Endothelial cell (in vitro differentiated cells): ENCODE measurements at places on chromosomes 2 and 18.

DNA sequence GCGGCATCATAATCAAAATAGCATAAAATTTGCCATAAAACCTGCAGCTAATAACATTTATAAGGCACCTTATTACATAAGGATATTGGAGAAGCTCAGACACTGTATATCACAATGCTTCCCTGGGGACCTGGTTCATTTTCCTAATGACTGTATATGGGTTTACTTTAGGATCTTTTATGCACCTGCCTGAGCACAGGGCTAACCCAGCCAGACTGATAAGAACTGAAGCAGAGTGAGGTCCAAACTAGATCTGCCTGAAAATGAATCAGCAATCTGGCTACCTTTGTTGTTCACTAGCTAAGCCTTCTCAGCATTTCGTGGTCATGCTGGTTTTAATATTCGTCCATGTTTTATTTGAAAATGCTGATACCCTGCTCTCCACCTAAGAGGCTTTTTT lies 1922.3 kb upstream of the CELF4 start:
- DNase-seq: no peak

- DNase-seq: no peak
Observed at GRCh38 chr2:62996534-62997186, 54.0 kb upstream of the OTX1 start.

DNA sequence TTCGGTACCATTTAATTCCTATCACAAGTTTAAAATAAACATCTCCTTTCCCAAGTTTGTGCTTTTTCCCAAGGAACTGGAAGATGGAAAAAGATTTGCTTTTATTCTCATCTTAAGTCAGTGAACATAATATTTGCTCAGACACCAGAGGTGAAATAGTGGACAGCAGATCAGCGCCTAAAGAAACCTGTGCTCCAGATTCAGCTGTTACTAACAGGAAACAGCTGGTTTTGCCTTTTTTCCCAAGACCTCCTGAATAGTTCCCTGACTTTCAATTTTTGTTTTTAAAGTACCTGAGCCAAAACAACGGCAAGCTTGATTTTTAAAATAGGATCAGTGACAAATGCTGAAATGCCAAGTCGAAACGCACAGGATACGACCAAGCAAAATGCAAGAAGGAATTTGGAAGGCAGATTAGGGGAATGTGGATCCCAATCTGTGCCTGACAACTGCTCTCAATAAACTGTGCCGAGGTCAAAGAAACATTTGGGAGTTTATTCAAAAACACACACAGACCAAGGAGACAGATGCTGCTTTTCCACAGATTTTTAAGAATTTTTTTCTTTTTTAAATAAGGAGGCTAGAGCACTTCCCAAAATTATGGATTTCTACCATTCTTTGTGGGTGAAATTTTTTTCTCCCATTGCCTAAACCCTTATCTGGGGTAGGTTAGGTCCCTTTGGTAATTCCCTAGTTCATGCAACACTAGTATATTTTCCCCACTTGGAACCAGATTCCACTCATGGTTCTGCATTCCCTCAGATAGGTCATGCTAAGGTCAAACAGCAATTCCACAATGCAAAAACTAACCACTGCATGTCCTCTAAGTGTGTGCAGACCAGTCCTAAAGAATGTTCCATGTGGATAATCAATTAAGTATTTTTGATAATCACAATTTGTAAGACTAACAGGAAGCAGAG lies 121.5 kb upstream of the PDE1A start:
- DNase-seq: no peak

DNA sequence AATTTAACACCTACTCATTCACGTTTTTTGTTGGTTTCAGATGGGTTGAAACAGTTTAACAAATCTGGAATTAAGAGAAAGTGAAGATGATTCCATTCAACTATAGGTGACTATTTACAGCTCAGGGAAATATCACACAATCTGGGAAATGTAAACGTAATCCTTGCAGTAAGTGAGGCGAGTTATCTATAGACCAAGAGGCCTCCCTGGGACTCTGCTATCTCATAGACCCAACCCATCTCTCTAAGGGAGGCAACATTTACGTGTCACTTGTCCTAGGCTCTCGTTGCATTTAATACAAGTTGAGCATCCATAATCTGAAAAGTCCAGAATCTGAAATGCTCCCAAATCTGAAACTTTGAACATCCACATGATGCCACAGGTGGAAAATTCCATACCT lies 2.0 kb upstream of the MOB4 start:
- no peak for DNase-seq

GRCh38 chr18:12085136-12085535 lies 8.5 kb upstream of the ANKRD62 start:
- DNase-seq: no peak

GRCh38 chr2:145110668-145111356 lies 590.9 kb upstream of the ZEB2 start:
- no peak for DNase-seq

DNA sequence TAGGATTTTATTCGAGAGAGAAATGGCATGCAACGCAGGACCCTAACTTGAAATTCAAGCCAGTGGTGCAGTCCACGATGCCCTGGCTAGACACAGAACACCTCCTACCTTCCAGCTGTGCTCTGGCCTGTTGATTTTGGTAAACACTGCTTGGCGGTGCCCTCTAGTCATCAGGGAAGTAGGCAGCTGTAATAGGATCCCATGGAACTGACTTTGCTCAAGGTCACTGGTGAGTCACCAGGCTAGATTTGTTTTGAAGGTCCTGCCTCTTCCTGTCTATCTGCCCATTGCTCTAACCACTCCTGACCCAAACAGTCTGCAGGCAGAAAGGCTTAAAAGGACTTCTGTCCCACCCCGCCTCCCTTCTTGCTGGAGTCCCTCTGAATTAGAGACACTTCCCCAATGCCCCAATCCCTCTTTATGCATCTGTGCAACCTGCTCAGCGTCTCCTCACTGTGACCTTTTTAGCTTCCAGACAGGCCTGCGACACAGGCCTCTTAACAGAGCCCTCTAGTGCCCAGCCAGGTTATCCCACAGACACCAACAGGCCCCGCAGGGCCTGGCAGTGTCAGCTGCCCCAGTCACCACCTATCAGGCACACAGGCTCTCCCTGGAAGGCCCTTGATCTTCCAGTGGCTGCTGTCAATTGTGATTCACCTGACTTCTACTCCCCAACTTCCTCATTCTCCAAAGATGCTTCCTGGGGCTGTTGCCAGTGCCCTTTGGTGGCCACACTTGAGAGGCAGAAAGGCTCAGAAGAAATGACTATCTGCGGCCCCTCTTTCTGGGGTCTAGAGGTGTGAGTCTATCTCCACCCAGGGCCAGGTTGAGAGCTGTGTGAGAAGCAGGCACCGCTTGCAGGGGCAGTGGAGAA lies 5.2 kb downstream of the TMEM127 start:
- peak; percentile 51 for DNase-seq

- no peak for DNase-seq
Observed at GRCh38 chr2:21774691-21775368, 651.1 kb downstream of the TDRD15 start.

DNA sequence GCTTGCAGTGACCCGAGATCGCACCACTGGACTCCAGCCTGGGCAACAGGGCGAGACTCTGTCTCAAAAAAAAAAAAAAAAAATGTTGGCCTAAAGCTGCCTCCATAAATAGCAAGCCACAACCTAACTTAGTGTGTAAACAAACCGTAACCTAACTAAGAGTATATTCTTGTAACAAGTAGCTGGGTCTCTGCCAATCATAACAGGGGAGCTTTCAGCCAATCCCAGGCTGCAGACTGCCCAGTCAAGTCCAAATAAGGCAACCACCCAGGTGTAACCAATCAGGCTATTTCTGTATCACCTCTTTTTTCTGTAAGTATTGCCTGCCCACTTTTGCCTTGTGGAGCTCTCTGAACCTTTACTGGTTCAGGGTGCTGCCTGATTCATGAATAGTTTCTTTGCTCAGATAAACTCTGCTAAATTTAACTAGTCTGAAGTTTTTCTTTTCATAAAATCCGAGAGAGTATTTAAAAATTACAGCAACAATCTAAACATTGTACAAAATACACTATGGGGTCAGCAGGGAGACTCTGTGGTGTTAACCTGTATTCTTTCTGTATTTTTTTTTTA lies 4.5 kb downstream of the PSTPIP2 start:
- DNase-seq: no peak

GRCh38 chr18:63578357-63578958 lies 8.7 kb upstream of the SERPINB13 start:
- DNase-seq: peak; percentile 63

GRCh38 chr2:236636261-236636660 lies 66.6 kb downstream of the ACKR3 start:
- no peak for DNase-seq

DNA sequence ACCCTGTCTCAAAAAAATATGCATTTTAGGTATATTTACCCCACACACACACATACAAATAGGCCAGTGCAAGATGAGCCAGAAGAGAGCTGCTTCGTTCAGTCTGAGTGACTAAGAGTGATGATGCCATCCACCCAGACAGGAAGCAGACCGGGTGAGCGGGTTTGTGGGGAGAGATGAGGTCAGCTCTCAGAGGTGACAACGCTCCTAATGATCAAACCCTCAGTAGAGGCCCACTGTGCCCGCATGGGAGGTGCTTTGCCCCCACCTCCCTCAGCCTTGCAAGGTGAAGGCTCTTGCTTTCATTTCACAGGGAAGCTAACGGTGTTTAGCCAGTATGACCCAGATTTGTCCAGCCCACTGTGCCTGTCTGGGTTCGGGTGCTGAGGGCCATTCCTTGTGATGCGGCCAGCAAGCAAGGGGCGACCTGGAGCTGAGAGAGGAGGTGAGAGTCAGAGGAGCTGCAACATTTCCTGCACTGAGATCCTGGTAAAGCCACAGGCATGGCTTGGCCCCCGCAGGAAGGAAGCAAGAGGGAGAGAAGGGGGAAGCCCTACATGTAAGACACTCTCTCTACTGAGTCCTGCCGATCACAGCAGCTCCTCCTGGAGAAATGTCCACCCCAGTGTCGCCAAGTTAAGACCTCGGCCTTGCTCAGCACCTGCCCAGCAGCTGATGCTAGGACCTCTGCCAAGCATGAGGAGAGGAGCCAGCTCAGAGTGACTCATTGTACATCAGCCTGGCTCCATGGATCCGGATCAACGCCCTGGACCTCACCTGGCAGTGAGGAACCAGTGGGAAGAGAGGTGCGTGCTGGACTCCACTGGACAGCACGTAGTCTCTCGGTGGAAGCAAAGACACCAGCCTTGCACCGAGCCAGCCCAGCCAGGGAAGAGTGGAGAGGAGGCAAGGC lies 37.0 kb downstream of the NIFK start:
- DNase-seq: no peak

DNA sequence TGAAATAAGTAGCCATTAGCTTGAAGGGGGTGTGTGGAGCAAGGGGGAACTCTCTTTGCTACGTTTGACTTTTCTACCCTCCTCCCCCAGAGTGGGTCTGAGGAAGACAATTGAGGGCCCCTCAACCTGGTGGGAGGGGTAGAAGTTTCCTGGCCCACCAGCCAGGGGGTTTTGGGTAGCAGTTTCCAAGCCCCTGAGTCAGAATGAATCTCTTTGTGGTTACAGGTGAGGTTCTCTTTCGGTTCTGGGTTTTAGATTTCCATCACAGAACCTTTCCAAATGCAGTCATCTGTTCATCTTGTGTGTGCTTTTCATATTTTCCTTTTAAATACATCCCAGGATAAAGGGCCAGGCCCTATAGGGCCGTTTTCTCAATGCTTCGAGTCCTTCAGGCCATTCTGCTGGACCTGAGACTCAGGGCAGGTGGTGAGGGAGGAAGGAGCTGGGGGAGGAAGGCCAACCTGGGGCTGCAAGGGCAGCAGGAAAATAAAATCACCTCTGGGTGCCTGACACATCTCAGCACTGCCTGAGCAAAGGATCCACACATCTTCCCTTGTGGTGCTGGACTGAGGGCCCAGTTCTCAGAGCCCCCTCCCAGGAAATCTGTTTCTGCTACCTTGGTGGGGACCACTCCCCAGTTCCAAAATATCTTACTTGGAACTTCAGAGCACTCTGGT lies 4.7 kb downstream of the LBH start:
- DNase-seq: no peak

GRCh38 chr2:79855264-79856006 lies 342.6 kb downstream of the CTNNA2 start:
- DNase-seq: peak; percentile 44

DNA sequence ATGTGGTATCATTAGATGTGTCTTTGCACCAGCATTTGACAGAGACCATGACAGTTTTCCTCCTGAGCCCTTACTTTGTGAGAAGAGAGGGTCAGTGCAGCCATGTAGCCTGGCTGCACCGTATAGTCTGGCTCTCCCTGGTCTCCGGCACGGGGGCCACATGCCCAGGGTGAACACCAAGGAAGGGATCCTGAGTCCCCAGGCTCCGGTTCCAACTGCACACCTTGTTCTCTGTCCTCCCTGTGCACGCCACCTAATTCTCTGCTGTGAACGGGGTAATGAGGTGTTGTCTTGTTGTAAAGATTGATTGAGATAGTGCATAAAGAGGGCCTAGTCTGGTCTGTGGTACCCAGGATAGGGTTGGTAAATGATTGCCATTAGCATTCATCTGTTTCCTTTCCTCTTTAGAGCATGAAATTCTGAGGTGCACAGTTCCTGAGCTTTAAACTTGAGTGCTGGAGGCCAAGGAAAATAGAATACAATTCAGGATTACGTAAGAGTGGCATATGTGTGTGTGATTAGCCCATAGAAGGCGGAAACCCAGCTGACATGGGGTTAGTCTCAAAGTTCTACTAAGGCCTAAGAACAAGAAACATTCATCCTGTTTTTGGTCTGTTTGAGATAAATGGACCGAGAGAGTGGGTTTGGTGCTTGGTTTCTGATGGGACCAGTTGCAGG lies 55.5 kb downstream of the NCK2 start:
- no peak for DNase-seq

DNA sequence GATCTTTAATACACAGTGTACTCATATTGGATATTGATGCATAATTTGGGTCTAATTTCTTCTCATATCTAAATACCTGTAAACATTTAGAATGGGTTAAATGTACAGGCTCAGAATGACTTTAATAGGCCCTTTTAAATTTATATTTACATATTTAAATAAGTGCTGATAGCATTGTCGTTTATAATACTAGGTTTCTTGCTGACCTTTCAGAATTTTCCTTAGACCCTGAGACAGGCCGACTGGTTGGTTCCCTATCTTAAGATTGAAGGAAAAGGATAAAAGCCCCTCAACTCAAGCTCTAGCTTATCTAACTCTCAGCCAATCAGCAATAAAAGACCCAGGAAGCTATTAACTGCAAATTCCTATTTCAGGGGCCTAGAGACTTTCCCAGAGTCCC lies 67.8 kb upstream of the HNMT start:
- DNase-seq: no peak

- DNase-seq: no peak
Observed at GRCh38 chr2:168962636-168963035, 61.5 kb downstream of the G6PC2 start.

- peak; percentile 2 for DNase-seq
Observed at GRCh38 chr18:79385708-79386341, 9.9 kb upstream of the NFATC1 start.

DNA sequence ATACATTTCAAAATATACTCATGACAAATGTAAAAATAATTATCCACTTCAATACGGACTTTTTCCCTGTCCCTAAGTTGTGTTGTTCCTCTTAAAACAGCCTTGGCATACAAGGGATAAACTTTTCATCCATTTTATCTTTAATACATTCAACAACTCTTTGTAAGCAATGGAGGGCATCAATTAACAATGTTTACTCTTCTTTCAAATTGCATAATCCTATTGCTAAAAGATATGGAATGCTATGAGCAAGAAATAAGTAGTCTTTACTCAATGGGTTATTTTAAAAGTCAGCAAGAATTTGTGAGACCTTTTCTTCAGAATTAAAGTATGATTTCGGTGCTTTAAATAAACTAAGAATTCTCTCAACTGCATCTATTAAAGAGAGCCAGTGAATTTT lies 41.9 kb downstream of the SCN9A start:
- no peak for DNase-seq

GRCh38 chr2:24337890-24338289 lies 22.4 kb downstream of the ITSN2 start:
- DNase-seq: no peak
